ENCODE measurements at places on chromosomes 16 and 17.

GRCh38 chr17:82959990-82960418 is 119.4 kb upstream of the METRNL start:
- no peak for DNase-seq

DNA sequence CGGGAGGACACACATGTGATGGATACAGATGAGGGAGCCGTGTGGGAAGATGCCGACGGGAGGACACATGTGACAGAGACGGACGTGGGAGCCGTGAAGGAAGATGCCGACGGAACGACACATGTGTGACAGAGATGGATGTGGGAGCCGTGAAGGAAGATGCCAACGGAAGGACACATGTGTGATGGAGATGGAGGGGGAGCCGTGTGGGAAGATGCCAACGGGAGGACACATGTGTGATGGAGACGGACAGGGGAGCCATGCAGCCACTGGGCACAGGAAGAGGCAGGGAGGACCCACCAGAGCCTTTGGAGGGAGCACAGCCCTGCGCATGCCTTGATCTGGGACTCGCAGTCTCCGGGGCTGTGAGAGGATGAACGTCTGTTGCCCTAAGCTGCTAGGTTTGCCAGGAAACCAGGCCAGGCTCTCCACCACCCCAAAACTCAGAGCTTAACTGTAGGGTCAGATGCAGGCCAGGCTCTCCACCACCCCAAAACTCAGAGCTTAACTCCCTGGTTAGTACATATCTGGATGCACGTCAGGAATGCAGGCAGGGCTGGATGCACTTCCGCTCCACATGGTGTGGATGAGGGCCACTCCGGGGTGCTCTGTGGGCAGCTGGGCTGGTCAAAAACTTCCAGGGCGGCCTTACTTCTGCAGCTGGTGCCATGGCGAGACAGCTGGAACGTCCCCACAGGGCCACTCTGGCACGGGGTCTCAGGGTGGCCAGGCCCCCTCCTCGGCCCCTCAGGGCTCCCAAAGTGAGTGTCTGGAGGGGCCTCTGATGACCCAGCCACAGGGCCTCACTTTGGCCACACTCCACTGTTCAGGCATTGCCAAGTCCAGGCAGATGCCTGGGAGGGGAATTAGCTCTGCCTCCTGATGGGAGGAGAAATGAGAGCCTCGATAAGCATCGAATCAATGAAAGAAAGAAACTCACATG is 47.7 kb upstream of the ZNF469 start:
- no peak for DNase-seq

GRCh38 chr16:17691899-17692176 is 221.1 kb upstream of the XYLT1 start:
- DNase-seq: no peak

GRCh38 chr17:17420082-17420481 is 56.7 kb upstream of the MED9 start:
- no peak for DNase-seq

DNA sequence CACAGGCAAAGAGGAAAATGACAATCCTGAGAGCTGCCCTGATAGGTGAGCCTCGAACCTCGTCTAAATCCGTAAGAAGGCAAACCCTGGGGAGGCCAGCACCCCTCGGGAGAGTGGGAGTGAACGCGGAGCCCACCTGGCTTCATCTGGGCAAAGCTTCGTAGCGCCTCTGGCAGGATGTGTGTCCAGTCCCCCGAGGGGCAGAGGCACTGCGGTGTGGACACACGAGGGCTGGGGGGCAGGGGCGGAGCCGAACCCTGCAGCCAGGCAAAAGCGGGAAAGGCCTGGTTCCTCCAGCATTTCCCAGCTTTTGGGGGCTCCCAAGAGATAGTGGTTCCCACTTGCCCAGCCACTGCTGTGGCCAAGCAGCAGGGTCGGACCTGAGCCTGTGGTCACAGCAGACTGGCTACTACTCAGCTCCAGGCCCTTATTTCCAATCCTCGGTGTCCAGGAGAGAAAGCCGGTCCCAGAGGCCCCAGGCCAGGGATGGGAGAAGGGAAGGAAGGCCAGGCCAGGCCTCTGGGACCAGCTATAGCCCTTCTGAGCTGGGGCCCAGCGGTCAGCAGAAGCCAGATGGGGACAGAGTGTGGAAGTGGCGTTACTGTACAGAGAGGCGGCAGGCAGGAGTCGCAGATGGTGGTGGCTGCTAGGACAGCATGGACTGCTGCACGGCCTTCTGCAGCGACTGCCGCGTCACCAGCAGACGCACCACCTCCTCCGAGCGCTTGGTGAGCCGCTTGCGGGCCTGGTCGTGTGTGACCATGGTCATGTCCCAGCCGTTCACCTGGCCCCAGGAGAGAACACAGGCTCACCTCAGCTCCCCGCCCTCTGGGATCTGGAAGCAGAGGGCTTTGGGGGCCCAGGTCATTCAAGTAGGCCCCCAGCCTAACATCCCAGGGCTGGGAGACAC is 5.0 kb downstream of the TAX1BP3 start:
- no peak for DNase-seq

DNA sequence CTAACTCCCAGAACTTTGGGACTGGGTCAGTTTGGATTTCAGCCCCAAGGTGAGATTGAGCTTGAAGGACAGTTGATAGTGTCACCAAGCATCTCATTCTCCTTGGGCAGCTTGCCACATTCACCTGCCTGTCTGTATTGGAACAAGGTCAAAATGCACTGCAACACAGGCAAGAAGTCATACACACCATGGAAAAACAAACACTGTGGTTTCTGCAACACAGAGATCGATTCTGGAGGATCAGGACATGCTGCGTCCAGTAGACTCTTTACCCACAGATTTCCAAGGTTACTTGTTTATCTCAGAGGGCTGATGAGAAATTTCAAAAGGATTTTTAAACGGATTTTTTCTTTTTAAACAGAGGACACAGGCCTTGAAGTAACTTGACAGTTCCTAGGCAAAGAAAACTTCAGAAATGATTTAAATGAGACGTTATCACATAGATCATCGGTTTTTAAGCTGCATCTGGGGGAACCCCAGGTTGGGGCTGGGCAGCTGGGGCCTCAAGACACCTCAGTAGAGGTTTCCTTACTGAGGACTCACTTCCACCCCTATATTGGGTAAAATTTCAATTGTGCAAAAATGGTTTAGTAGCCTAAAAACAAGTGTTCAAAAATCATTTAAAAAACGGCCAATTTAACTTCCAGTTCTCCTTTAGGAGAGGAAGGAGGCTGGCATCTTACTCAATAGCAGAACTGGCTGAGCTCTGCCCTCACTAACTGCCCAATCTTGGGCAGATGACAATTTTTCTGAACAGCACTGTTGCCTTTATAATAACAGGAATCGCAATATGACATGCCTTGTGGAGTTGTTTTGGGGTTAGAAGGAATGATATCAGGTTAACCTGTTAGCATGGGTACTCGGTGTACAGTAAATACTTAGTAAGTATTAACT is 299.3 kb downstream of the XYLT1 start:
- no peak for DNase-seq

DNA sequence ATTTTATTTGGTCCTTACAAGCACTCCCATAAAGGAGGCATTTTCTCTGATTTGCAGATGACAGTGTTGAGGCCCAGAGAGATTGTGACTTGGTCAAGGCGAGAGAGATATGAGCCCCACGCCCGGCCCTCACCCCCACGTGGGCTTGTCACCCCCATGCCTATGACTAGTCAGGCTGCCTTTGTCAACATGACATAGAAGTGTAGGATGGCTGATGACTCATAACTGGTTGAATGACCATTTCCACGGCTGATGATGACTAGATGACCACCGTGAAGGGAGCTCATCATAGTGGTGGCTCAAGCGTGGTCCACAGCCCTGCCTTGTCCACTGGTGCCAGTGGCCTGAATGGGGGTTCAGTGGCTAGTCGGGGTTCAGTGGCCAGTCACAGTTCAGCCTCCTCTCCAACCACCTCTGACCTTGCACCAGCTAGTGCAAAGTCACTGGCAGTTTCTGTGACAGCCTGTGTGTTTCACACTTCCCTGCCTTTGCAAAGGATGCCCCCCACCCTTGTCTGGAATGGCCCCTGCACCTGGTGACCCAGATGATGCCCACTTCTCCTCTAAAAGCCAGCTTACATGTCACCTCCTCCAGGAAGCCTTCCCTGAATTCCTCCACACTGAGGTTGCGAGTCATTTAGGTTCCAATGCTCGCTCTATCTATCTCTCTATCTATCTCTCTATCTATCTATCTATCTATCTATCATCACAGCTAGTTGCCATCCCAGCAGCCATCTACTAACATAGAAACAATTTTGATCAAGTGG is 3.8 kb upstream of the WSCD1 start:
- DNase-seq: no peak

DNA sequence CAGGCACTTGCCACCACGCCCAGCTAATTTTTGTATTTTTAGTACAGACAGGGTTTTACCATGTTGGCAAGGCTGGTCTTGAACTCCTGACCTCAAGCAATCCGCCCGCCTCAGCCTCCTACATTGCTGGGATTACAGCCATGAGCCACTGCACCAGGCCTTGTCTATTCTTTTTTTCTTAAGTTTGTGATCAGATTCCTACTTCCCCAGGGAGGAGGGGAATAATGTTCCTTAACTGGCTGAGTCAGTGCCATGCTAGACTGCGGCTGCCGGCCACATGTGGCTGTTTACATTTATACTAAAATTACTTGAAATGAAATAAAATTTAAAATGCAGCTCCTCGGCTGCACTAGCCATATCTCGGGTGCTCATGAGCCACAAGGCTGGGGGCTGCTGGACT is 27.8 kb upstream of the USP36 start:
- DNase-seq: no peak

DNA sequence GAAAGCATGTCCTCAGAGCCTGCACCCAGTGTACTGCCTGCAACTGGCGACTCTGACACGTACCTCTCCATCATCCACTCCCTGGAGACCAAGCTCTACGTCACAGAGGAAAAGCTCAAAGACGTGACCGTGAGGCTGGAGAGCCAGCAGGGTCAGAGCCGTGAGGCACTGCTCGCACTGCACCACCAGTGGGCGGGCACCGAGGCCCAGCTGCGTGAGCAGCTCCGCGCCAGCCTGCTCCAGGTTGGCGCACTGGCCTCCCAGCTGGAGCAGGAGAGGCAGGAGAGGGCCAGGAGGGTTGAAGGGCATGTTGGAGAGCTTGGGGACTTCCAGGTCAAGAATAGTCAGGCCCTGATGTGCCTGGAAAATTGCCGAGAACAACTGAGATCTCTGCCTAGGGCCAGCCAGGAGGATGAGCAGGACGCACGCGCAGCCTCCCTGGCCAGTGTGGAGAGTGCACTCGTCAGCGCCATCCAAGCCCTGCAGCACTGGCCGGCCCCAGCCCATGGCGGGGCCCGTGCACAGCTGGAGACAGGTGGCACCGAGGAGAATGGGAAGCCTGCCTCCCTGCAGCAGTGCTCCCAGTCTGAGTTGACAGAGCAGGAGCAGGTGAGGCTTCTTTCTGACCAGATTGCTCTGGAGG is 40.3 kb downstream of the PLD6 start:
- no peak for DNase-seq

- no peak for DNase-seq
Observed at GRCh38 chr17:40067710-40068109, 4.9 kb downstream of the THRA start.

GRCh38 chr17:35969558-35970380 is 11.5 kb downstream of the CCL16 start:
- DNase-seq: peak; percentile 78

DNA sequence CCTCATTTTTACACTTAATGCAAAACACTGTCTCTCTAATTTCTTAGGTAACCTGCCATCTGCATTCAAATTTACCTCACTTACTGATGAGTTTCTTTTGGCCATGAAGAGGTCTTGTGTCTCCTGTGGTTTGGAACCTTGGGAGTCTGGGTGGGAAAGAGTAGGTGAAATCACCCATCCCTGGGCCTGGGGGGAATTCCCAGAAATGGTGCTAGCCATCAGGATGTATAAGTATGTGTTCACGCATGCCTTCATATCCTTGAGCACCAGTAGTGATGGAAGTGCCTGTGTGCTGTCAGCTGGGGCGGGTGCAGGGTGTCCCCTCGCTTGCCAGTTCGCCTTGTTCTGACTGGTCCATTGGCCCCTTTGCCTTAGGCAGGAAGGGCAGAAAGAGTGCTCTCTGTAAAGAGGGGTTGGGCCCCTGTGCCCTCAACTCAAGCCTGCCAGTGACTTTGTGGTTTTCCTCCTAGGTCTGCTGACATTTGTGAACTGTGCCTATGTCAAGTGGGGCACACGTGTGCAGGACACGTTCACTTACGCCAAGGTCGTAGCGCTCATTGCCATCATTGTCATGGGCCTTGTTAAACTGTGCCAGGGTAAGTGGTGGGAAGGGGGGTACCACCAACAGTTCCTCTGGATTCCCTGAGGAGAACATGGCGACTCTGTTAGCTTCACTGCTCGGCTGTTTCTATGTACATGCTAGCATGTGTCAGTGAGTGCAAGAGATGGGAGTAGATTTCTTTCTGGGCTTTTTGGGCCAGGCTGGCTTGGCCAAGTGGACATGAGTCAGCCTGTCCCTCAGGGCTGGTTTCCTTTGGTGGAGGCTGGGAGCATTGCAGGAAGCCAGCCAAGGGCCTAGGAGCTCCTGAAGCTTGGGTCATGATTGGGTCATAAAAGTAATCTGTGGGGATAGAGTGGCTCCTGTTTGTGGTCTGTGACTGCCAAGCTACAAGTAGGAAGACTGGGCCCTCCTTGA is 23.2 kb downstream of the SLC7A6OS start:
- no peak for DNase-seq

DNA sequence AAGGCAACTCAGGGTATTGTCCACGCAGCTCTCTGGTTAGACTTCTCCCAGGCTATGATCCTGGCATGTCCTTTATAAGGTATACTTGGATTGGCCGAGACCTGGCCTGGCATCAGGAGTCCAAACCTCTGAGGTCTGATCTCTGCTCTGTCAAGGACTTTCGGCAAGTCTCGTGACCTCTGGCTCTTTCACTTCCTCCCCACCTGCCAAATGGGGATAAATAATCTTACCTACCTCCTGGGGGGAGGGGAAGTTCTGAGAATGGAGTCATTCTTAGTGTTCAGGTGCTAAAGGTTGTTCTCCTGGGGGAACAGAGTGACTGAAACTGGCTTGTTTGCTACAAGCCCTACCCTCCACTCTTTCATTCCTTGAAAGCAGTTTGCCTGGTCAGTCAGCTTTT is 7.6 kb downstream of the ATXN1L start:
- DNase-seq: no peak

DNA sequence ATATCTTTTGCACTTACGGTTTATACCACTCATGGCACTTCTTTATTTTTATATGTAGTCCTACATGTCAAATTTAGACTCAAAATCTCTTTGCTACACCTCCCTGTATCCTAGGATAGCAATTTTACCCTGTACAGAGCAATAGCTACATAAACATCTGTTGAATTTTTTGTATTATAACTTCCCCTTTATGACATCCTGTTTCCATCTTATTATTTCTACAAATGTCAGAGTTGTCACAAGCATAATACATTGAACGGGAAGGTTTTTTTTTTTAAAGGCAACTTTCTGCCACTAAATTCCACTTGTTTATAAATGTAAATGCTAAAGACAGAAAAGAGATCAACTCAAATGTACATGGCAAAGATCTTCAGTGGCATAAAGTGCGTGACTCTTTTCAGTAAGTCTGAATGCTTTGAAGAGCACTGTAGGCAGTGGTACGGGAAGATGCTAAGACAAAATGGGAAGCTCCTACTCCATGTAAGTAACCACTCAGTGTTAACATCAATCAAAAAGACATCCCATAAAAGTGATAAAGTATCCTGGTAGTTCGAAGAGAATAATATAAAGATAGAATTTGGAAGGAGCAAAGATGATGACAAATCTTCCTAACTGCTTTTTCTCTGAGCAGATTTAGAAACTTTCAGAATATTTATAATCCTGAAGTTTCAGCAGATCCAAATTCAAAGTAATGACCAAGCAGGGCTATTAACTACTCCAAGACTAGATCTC is 26.8 kb downstream of the GNA13 start:
- DNase-seq: no peak

GRCh38 chr17:3796822-3797170 is 4.2 kb downstream of the ITGAE start:
- no peak for DNase-seq

- no peak for DNase-seq
Observed at GRCh38 chr16:47017636-47018035, 44.2 kb upstream of the DNAJA2 start.
